ENCODE measurements at places on chromosomes 1 and 21. TPM values are rescaled to one million over a fixed set of nuclear protein-coding genes. Genes with fewer than 3 reads are reported as not detected.

Gene ERMAP
- total RNA-seq = 15.3 TPM

Gene ANXA9
- 1.2 TPM for total RNA-seq

Gene JMJD4
- total RNA-seq = 27.7 TPM

Gene PTCH2
- total RNA-seq = 0.74 TPM
